ENCODE measurements at places on chromosomes 3 and 15.

- DNase-seq, result no peak
Observed at GRCh38 chr15:94722024-94722636, 490.8 kb downstream of the MCTP2 start.

GRCh38 chr3:89320186-89320585 is 212.8 kb downstream of the EPHA3 start:
- no peak for DNase-seq

- DNase-seq, result no peak
Observed at GRCh38 chr3:142498397-142499180, 50.8 kb upstream of the XRN1 start.

- no peak for DNase-seq
Observed at GRCh38 chr15:50973605-50974004, 65.1 kb downstream of the AP4E1 start.

GRCh38 chr3:172129850-172130716 is 90.7 kb downstream of the FNDC3B start:
- peak; percentile 65 for DNase-seq

DNA sequence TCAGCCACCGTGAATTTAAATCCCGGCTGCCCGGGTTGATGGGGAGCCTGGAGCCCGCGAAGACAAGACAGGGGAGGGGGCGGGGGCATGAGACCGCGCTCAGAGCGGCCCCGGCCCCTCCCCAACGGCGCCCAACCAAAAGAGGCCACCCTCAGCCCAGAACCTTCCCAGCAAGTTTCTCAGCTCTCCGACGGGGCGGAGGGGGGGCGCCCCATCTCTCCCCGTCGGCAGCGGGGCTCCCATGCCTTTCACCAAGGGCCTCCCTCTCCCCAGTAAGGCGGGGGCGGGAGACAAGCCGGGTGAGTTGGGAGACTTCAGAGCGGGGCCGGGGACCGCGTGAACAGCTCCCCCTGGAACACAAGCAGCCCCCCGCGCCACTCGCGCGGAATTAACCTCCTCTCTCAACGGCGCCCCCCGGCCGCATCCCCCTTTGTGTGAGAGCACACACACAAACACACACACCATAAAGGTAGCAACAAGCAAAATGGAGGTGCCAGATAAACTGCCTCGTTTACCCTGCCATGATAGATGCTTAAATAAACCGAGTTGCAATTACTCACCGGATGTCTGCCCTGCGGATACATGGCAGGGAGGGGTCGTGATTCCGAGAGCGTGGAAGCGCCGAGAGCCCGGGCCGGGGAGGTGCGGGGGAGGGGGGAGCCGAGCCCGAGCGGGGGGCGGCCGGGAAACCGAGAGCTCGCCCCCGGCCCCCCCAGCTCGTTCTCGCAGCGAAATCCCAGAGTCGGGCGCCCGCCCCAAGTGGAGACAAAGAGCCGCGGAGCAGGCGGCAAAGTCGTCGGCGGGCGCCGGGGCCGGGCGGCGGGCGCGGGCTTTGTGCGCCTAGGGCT is 1.3 kb downstream of the TLE3 start:
- no peak for DNase-seq

DNA sequence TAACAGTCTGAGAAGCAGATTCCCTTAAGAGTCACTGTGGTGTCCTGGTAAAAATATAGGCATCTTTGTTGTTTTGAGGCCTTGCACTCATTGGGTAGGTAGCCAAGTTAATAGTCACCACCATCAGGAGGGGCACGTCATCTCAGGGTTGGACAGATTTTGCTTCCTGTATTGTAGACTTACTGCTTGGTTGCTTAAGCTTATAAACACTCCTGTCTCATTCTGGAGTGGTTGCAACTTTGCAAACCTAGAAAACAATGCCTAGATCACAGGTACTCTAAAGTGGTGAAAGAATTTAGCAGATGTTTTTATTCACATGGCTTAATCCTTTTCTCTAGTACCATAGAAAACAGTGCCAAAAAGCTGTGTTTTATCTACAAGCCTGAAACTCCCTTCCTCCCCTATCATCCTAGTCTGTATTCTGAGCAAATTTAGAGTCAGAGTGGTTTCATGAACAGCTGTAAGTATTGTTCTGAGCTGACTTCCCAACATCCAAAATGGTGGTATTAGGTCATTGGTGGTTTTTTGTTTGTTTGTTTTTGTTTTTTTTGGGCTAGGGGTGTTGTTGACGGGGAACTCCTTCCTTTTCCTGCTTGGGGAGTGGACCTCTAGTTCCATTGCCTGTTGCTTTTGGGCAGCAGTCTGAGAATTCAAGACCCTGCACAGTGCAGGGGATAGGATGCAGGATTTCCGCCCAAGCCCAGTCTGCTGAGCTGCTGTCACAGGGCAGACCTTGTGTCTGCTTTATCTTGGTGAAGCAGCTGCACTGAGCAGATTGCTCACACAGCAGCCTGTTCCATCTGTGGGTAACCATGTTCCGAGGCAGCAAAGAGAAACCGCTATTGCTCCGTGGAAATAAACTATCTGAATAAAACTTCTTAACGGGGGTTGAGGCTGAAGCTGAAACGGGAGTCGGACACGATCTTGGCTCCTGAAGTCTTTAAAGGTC is 202.0 kb downstream of the AKAP13 start:
- no peak for DNase-seq

GRCh38 chr15:48748535-48748934 is 62.3 kb downstream of the CEP152 start:
- DNase-seq, result no peak

DNA sequence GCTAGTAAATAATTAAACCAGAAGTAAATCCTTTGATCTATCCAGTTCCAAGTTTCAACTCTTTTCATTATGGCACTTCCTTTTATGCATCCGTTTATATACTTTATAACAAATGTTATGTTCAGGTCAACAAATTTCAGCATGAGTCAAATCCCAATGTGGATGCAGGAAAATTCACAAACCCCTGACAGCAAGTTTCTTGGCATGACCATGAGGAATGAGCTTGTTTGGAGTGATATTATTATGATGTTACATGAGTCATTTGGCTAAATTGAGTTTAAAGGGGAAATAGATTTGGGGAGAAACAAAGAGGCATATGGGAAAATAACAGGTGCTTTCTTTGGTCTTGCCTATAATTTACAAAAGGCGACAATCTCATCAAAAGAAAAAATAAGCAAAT is 32.1 kb upstream of the KCNMB2 start:
- DNase-seq, result no peak

DNA sequence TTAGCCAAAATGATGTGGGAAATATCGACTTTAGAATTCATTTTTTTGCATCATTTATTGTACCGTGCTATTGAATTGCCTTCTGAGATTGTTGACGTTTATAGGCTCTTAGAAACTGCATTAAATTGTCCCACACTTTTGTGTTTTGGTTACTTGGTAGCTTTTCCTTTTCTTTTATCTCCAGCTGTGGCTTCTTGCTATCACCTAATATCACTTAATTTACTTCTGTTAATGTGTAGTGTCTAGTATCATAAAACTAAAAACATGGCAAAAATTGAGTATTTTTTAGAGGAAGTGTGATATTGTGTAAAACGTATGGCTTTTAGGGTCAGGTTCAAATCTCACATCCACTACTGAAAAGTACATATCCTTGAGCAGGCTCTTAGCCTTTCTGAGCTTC is 11.2 kb downstream of the TMOD3 start:
- no peak for DNase-seq
